ENCODE measurements at places on chromosomes 1 and 21.
A peak's percentile ranks its signal among the peaks of the same experiment; 100 is the strongest.

DNA sequence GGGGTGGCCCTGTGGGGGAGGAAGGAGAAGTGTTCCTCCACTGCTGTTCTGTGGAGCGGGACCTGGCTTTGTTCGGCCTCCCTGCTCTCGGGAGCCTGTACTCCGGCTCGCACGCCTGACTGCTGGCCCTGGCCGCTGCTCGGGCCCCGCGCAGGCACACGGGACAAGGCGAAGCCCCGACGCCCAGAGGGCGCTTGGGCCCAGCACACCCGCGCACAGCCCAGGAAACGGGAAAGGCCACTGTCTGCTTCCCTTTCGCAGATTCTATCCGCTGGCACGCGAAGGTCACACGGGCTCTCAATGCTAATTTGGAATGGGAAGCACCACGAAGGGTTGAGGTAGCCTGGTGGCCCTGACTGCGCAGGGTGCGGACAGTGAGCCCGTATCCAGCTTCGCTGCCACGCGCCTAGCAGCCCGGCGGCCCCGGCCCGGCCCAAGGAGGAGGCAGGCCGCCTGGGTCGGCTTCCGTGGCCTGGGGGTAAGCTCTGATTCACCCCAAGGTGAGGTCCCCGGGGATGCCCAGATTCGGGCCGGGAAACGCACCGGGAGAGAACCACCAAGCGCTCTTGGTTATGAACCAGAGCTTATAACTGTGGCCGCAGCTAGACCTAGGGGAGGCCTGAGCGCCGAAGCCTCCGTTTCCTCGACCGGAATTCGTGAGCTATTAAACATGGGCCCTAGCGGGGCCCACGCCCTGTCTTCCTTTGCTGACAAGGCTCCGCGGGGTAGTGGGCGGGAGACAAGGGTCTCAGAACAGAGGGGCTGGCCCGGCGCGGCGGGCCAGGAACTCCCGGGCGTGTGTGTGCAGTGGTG, 19.7 kb upstream of the TBX15 start:
- DNase-seq, result no peak

DNA sequence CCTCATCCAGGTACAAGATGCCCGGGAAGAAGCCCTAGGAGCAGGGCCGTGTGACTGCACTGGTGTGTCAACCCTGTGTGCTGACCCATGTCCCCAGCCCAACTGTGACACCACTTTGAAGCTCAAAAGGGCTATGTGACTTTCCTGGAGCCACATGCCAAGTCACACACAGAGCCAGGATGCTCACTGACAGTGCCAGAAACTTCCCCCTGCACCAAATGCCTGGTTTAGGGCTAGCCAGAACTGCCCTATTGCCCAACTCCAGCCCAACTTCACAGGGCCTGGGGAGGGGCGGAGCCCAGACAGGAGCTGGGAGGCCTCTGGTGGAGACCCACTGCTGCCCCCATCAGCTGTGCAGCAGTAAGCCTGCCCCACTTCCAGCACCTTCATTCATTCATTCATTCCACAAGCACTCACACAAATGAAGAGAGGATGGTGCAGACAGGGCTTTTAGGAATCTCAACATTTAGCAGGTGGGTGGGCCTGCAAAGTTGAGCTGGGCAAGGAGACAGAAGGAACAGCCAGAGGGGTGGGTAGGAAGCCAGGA, 36.7 kb downstream of the KCNQ4 start:
- DNase-seq, result no peak

GRCh38 chr1:70003211-70003908, 202.0 kb downstream of the LRRC40 start:
- DNase-seq, result no peak

DNA sequence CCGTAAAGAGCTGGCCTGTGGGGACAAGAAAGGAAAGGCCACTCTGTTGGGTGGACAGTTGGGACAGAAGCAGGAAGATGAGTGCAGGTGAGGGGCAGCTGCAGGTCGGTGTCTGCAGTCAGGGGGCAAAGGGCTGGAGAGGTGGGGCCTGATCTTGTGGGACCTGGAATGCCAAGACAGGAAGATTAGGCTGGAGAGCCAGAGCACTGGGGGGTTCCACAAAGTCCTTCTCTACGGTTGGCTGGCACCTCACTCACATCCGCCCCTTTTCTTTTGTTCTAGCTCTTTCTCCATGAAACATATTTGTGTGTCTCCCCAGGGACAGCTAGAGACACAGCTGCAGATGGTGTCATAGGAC, 404.1 kb downstream of the PTPRU start:
- DNase-seq, result no peak

GRCh38 chr1:115796036-115796435, 27.5 kb upstream of the CASQ2 start:
- no peak for DNase-seq

DNA sequence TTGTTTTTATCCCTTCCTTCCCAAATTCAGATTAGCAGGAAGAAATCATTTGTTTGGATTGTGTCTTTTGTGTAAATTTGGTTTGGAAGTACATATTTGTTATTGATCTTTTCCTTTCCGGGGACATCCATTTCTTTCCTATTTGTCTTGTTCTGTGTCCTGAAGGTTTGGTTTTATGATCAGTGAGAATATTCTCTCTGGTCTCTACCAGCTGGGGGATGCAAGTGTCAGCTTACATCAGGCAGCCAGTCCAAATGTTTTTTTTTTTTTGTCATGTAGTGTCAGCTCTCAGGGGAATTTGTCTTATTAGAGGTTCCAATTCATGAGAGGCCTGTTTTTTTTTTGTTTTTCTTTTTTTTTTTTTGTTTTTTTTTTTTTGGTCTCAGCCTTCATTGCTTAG, 479.2 kb upstream of the LRRC7 start:
- no peak for DNase-seq

DNA sequence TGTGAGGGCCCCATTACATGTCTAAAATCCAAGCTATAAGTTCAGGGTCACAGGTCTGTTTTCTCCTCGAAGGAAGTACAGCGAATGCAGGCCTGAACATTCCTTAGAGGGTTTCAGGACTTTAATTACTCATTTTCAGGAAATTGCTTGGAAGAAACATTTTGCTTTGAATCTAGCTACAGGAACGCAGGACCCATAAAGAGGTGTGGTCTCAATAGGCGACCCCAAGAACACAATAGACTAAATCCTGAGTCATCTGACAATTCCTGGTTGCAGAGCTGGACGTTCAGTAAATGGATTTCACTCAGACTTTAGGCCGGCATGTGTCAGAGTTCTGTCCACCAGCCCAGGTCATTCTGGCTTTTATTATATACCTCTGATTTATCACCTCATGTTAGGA, 1.0 kb upstream of the ERG start:
- DNase-seq, result no peak

DNA sequence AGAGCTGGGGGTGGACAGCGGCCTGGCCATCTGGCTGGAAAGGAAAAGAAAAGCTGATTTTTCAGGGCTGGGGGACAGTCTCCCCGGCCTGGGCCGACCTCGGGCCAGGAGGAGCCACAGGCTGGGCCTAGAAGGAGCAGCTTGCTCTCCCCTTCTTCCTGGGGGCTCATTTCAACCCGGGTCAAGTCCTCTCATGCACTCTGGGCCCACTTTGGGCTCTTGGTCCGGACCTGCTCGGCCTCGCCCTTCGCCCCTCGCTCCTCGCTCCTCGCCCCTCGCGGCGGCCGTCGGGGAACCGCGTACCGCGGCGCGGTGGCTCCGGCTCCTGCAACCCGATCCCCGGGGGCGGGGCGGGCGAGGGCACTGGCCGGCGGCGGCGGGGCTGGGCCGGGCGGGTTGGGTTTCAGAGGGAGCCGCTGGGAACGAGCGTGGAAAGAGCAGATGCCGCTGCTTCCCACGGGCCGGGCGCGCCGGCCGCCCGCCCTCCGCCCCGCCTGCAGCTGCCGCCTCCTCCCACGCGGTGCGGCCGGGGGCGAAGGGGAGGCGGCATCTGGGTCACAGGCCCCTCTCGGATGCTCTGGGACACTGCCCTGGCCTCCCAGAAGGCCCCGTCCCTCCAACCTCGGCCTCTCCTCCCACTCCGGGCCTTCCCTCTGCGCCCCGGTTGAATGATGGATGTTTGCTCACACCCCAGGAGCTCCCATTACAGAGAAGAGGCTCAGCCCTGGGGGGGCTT, 6.6 kb downstream of the HEYL start:
- DNase-seq, result peak; percentile 56

DNA sequence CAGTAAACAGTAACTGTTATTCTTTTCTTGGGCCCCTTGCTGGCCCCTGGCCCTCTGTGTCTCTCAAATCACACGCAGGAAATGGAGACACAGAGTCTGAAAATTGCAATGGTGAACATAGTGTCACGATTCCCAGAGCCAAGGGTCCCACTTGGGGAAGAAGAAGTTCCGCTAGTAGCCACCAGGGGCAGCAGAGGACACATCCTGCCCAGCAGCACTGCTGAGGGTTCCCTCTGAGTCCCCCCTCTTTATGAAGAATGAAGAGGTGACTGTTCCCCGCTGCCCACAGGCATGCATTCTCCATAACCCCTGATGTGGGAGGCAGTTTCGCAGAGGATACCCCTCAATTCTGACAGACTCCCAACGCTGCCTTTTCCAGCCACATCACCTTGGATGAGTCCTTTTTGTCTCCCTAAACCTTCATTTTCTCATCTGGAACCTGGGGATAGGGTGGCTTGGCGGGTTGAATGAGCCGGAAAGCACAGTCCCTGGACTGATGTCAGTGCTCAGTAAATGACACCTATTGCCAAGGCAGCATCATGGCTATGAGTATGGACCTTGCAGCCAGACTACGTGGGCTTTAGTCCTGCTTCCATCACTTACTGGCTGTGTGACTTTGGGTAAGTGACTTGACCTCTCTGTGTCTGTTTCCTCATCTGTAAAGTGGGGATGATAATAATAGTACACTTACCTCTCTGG, 238.0 kb upstream of the TMEM51 start:
- DNase-seq, result peak; percentile 65

DNA sequence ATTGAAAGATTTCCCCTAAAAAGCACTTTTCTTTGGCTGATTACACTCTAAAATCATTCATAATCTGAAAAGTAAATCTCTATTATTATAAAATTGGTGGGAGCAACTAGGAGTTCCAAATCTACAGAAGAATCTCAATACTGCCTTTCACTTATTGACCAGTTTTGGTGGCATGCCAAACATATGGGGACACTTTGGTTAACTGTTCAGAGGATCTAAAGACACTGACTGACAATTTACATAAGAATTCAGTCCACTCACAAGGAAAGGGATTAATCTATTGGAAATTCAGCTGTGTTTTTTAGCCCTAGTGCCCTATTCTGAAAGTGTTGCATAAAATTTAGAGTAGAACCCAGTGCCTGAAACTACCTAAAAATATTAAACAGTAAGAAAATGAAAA, 113.6 kb downstream of the LRRC40 start:
- no peak for DNase-seq

GRCh38 chr1:10280439-10281350, 70.3 kb downstream of the KIF1B start:
- no peak for DNase-seq

DNA sequence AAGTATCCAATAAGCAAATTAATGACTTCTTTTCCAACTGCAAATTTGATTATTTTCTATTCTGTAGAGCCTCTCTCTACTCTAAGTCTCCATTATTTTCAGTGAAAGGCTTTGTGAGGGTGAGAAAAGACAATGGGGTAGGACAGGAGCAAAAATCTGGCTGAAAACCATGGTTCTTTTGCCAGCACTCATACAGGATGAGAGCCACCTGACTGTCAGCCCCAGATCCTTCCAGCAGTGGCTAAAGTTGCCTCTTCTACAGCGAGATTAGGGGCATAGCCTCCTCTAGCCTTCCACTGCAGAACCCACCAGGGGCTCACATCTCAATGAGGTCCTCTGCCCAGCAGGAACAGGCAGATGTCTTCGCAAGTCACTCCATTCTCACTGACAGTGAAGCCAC, 23.7 kb downstream of the NMNAT2 start:
- no peak for DNase-seq

- no peak for DNase-seq
Observed at GRCh38 chr1:42680921-42681683, 1.1 kb upstream of the YBX1 start.

DNA sequence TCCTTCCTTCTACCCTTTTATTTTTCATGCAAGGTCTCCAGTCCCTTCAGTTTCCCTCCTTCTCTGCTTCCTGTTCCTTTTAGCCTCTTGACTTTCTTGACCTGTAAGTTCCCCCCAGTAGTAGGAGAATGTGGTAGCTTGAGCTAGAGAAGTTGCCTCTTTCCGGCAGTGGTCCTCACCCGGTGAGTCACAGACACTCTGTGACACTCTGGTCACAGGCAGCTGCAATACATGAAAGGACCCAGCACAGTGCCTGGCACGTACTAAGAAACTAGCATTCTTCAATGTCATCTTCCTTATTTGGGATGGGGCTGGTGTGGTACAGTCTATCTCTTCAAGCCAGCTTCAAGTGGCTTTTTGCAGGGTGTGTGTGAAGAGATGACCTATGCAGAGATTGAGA, 16.0 kb downstream of the PFKFB2 start:
- DNase-seq, result no peak

GRCh38 chr1:54937469-54937868, 43.0 kb upstream of the TMEM61 start:
- DNase-seq, result no peak

All from tibial nerve (tissue), 4 donors.